ENCODE measurements at places on chromosomes 5 and 9.
A peak's percentile ranks its signal among the peaks of the same experiment; 100 is the strongest.

DNA sequence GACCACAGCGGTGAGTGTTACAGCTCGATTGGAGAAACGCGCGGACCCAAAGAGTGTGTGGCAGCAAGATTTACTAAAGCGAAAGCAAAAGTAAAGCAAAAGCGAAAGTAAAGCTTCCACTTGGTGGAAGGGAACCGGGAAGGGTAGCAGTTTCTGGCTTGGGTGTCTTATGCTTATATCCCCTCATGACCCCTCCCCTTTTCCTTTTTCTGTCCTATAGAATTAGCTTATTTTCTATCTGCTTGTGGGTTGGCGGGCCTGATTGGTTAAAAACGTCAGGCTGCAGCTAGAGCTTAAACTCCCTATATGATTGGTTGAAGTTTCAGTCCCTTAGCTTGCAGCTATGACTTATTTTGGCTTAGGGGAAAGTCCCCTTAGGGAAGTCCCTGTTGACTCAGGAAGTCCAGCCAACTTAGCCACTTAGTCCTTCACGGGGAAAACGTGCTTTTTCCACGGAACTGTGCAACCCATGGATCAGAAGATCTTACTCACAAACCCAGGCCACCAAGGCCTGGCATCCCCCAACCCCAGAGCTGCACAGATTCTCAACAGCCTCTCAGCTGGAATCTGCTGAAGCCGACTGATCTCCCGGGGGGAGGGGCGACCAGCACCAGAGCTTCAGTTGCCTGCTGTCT, 114.2 kb upstream of the ADAMTS16 start:
- DNase-seq = no peak

DNA sequence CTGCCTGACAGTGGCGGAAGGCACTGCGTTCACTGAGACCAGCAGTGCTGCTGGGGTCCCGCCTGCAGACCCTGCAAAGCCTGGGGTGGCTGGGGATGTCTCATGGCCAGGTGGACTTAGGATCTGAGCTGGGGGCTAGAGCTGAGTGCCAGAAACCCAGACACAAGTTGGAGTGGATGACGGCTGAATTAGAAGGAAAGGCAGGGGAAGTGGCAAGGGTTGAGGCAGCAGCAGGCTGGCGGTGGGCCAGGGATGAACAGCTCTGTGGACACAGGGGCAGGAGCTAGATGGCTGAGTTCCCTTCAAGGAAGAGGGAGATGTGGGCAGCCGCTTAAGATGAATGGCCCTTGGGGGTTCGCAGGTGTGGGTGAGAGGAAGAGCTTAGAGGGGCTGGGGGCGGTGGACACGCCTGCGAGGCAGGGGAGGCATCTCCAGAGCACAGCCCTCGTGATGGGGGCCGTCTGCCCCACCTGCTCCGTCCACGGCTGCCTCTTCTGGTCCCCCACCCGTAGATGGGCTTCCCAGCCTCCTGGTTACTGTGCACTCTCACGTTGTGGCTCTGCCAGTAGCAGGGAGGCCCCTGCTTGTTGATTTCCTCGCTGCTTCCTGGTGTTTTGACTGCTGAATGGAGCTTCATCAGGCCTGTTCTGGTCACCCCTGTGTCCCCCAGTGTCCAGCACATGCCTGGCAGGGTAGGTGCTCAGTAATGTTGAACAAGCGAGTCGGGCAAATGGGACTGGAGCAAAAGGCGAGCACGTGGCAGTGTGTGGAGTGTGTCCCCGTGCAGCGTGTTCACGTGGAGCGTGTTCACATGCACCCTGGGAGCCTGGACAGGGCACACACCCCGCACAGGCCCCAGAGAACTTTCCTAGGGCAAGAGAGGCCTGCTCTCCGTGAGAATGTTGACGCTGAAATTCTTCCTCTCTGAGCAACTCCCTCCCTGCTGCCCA, 168.2 kb downstream of the CACNA1B start:
- DNase-seq = no peak

DNA sequence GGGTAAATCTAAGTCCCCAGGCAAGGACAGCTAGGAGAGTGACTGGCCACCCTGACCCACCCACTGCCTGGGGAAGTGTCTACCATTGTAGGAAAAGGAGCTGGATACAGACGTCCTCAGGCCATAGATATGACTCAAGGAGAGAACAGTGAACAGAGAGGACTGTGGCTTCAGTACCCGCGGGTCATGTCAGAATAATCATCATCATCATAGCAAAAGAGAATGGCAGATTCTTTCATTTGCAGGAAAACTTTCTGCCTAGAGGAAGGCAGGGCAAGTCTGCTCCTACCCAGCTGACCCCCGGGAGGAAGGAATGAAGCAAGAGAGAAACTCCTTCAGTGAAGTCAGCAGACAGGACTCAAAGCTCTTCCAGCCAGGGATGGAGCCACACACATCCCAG, 52.2 kb upstream of the UBTD2 start:
- no peak for DNase-seq

DNA sequence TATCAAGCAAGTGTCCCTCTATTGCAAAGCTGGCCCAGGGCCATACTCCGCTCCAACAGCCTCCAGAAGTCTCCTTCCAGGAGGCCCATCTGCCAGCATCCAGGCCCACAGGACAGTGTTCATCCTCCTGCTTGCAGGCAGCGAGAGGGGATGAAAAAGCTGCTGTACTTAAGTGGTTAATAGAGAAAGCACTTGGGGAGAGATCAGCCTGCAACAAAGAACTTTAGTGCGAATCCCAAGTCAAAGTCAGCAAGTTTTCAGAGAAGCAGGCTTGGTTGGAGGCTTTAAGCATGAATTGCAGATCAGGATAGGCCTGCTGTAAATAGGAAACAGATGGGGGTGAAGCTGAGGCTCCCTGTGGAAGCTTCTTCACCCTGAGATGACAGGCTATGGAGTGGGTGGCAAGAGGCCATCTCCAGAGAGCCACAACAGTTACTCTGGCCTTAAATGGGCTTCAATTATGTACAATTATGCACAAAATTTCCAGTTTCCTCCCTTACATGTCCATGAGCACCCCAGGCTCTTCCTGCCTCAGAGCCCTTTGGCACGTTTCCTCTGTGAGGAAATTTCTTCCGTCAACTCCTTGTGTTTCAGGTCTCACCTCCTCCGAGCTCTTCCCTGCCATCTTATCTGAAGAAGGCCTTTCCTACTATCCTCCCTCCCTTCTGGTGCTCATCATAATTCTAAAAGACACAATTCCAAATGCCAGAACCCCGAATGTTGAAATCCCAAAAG, 98.0 kb upstream of the NR3C1 start:
- no peak for DNase-seq

- DNase-seq = no peak
Observed at GRCh38 chr5:61055434-61056006, 106.7 kb downstream of the SMIM15 start.

- DNase-seq = no peak
Observed at GRCh38 chr5:170565072-170565471, 61.3 kb downstream of the KCNIP1 start.

- DNase-seq = no peak
Observed at GRCh38 chr9:121269642-121270254, 1.8 kb downstream of the GSN start.

- no peak for DNase-seq
Observed at GRCh38 chr5:63570752-63571151, 391.5 kb downstream of the HTR1A start.

GRCh38 chr5:113380807-113381326, 53.9 kb downstream of the TSSK1B start:
- no peak for DNase-seq

GRCh38 chr9:126502417-126503332, 111.1 kb upstream of the LMX1B start:
- DNase-seq = no peak

GRCh38 chr5:62168506-62169281, 137.3 kb upstream of the KIF2A start:
- DNase-seq = no peak

GRCh38 chr9:72454871-72455491, 66.4 kb upstream of the TMC1 start:
- no peak for DNase-seq

DNA sequence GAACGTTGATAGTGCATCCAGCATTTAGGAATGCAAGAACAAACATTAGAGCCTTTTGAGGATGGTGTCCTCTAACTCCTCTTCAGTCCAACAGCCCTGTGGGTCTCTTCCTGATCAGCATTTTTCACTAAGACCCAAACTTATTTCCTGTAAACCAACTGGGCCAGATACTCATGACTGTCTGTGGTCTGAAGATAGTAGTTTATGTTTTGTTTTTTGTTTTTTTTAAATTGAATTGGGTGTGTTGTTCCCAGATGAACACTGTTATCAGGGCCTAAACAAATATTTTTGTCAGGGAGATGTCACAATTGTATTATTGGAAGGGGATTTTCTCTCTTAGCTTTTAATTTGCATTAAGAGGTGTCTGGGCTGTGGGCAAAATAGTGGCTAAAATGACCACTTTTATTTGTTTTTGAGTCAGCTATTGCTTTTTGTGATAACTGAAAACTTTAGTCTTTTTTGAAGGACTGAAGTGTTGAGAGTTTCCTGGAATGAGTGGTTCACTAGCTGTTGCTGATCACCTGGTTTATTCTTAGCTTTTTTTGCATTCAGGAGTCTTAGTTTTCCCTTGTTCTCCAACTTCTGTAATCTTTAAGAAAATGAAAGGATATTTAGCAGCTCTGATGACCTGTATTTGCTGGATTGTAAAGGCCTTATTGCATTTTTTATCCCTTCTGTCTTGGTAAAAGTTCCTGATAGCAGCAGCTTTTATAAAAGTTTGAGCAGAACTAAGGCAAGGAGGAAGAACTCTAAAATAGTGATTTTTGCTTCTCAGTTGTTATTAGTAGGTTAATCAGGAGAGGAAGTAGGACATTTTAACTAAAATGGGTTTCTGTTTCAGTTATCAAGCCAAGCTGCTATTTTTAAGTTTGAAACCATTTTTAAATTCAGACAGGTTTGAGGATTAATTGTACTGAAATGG, 5.5 kb downstream of the MAN2A1 start:
- DNase-seq = peak; percentile 6

- DNase-seq = no peak
Observed at GRCh38 chr9:105911104-105911911, 217.0 kb downstream of the TMEM38B start.

DNA sequence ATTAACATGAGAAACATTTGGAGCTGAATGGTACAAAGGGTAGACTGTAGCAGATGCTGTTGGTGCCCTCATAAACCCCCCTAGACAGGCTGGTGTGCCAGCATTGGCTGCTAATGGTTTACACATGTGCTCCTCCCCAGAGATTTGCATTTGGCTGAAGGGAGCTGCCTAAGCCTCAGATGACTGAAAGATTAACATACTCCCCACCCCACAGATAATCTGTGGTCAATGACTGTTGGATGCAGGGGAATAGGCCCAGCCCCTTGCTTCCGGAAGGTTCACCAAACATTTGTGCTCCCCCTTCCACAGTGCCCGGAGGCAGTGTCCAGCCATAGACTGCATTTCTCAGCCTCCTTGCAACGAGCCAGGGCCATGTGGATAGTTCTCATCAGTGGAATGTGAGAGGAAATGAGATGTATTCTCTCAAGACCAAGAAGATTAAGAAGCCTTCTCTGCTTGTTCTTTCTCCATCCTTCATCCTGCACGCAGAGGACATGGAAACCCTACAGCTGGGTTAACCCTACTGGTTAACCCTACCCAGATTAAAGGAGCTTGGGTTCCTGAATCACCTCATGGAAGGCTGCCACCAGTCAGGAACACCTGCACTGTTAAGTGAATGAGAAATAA, 79.6 kb downstream of the PHAX start:
- no peak for DNase-seq

DNA sequence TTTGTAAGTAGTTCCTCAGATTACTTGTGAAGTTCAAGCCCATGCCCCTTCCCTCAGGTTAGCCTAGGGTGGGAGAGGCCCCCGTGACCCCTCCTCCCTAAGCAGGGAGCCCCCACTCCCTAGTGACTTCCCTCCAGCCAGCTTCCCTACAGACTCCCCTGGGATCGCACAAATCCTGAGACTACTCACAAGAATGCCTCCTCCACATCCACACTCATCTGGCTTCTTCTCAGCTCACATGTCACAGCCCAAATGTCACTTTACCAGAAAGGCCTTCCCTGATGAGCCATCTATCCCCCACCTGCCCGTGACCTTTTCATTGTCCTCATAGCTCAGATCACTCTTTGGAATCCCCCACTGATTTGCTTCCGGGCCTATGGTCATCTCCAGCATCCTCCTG, 96.7 kb upstream of the ARAP3 start:
- DNase-seq = no peak

GRCh38 chr5:177594071-177594470, 2.1 kb downstream of the TMED9 start:
- no peak for DNase-seq

GRCh38 chr5:125549322-125549911, 803.0 kb upstream of the ZNF608 start:
- no peak for DNase-seq

DNA sequence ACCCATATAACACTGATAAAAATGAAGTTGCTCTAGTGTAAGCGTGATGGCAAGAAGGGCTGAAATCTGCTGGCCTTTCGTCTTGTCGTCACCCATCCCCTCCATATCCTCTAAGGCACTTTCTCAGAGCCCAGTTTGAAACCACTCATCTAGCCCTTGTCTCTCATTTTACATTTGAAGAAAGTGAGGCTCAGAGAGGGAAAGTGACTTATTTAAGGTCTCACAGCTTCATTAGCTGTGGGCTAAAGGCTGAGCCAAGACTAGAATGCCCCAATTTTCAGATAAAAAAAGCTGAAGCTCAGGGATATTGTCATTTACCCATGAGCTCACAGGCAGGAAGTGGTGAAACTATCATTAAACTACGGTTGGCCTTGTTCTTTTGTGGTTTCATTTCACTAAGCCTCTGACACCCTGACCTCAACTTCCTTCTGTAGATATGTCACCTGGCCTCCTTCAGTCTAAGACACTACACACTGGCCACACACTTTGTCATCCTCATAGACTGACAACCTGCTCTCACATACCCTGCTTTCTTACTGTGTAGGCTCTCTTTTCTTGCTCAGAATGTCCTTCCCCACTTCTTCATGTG, 176.7 kb upstream of the DMAC1 start:
- peak; percentile 85 for DNase-seq

DNA sequence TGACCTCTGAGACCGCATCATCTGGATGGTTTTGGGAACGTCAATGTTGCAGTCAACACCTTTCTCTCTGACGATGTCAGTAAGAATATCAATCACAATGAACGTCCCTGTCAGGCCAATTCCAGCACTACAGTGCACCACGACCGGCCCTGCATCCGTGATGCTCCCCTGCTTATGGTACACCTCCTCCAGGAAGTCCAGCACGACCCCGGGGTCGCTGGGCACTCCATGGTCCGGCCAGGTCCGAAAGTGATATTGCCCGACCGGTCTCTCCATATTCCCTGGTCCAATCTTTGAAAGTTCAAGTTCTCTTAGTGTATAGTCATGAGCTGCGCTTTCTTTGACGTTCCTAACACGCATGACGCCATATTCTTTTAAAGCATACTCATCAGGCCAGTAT, 203.6 kb upstream of the PRDM9 start:
- no peak for DNase-seq

DNA sequence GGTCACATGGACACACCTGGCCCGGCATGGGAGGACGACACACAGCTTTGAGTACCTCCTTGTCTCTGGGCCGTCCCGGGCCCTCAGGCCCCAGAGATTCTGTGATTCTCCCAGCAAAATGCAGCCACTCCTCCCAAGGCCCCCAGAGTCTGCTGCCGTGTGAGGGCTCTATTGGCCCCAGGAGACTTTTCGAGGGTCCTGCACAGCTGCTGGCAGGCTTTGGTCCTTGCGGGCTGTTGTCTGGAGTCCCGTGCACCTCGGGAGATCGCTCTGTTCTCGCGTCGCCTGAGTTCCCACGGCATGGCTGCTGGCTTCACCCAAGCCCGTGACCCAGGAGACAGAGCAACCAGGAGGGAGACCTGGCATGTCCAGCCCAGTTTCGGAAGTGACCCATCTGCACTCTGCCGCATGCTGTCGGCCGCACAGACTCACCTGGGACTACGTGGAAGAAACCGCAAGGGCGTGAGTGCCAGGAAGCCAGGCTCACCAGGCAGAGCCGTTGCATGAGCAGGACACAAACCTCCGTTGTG, 46.8 kb upstream of the NKD2 start:
- DNase-seq = no peak

Data from stimulated activated naive CD4-positive, alpha-beta T cell (primary cell).